ENCODE measurements at places on chromosomes 3 and 15.

DNA sequence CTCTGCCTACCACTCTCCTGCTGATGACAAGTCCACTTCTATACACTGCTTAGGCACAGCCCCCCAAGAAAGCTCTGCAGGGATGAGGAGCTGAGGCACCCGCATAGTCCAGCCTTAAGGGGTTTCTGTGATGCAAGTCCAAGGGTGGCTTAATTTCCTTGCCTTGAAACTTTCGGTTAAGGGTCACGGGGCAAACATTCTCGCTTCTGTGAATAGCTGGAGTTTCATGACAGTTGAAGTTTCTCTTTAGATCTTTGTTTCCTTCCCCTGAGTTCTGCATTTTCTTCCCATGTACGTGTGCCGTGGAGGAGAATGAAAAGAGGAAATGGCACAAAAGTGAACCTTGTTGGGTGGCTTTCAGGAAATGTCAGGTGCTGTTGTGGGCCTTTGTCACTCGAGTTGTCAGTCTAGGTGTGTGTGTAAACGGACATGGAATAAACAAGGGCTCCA is 7.0 kb downstream of the GPR160 start:
- no peak for DNase-seq

DNA sequence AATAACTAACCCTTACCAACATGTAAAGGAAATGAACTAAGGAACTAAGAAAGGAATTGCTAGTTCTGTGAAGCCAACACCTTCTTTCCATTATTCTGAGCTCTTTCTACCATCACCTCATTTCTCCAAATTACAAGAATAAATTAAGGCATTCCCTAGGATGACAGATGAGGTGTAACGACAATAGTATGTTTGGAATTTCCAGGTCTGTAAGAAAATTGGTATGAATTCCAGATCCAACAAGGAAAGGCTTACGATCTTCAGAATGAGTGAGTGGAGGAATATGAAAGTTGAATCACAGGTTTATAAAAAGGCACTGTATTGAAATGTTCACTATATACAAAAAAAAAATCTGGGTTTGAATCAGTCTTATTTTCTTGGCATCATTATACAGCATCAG is 4.5 kb upstream of the NANOGP8 start:
- DNase-seq, result no peak

GRCh38 chr15:25089577-25089976 is 134.8 kb downstream of the SNRPN start:
- no peak for DNase-seq

DNA sequence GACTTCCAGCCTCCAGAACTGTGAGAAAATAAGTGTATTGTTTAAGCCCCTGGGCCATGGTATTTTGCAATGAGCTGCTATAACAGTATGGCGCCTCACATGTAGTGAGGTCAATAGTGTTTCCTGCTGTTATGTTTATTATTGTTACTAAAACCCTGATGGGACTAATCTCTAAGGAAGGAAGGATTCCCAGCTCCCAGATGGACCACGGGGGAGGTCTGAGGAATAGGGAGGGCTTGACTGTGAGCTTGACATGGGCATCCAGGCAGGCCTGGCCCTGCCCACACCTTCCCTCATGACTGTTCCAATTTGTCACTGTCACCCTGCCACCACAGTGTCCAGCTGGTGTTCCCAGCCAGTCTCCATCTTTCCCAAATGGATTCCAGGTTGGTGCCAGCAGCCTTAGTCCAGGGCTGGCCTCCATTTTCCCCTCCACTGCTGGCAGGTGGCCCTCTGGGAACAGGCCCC is 14.5 kb upstream of the SLC41A3 start:
- no peak for DNase-seq

- no peak for DNase-seq
Observed at GRCh38 chr3:2526926-2527325, 428.3 kb downstream of the CNTN4 start.

DNA sequence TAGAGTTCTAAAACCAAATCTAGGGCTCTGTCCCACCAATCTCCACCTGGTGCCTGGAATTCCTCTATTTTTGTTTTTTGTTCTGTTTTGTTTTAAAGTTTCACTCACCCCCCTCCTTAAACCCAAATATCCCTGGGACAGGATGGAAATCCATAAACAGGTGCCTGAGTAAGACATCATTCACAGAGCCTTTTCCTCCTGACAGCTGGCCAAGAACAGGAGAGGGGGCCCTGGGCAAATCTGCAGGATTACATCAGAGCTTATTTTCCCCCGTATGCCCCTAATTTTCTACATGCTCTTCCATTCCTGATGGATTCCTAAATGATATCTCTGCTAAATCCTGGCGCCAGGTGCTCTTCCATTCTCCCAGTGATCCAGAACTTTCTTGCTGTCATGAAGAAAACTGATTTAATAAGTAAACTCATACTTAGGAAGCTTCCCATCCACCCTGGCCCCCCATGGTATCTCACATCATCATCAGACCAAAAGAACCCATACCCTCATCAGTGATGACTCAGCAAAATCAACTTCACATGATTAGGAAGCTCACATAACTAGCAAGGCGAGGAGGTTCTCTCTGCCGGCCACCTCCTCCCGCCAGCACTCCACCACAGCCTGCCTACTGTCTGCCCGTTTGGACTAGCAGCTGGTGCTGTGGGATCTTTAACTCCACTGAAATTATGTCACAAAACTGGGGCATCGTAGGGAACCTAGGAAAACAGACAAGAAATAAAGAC is 61.0 kb downstream of the LIPC start:
- DNase-seq, result no peak

DNA sequence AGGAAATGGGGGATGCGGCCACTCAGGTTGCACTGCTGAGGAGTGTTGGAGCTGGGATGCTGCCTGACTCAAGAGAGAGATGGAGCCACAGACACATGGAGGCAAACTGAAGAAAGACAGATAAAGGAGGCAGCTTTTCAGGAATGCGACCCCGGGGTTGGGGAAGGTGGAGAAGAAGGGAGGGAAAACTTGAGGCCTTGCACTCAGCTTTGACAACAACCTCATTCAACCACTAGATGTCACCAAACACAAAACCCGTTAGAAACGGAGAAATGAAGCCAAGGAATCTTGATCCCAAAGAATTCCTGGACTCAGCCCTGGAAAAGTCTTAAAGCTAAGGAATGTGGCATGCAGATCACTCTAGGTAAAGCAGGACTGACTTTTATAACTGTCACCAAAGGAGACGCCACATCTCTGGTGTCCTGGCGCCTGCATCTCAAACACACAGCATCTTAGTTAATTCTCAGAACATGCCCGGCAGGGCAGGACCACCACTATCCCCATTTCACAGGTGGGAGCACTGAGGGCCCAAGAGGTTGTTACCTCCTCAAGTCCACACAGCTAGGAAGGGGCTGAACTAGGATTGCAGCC is 59.6 kb upstream of the LMCD1 start:
- DNase-seq, result peak; percentile 30

DNA sequence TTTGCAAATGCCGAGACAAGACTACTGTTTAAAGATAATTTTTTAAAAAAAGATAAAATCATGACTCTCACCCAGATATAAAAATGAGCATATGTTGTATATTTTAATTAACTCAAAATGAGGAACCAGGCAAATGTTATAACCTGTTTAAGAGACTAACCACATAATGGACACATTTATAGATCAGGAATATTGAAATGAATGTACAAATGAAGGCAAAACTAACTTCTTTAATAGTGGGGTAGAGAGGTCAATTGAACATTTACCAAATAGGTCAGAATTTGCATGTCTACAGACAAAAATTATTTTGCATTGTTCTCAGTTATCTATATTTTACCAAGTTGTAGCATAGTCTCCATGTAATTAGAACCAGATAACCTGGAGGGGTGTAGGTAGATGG is 134.3 kb upstream of the PFN2 start:
- DNase-seq, result no peak

- DNase-seq, result no peak
Observed at GRCh38 chr3:103926936-103927335, 1439.8 kb upstream of the ALCAM start.

- no peak for DNase-seq
Observed at GRCh38 chr3:107661447-107662123, 138.8 kb downstream of the BBX start.

GRCh38 chr3:185979721-185980121 is 41.9 kb upstream of the TRA2B start:
- no peak for DNase-seq

GRCh38 chr15:40932649-40933516 is 3.7 kb downstream of the DLL4 start:
- no peak for DNase-seq

- no peak for DNase-seq
Observed at GRCh38 chr3:58349792-58350626, 17.3 kb downstream of the PXK start.

GRCh38 chr3:110821586-110821985 is 250.0 kb upstream of the NECTIN3 start:
- DNase-seq, result no peak

GRCh38 chr3:140555666-140556065 is 122.2 kb upstream of the TRIM42 start:
- DNase-seq, result no peak

- no peak for DNase-seq
Observed at GRCh38 chr3:107904536-107905066, 186.2 kb downstream of the CD47 start.

DNA sequence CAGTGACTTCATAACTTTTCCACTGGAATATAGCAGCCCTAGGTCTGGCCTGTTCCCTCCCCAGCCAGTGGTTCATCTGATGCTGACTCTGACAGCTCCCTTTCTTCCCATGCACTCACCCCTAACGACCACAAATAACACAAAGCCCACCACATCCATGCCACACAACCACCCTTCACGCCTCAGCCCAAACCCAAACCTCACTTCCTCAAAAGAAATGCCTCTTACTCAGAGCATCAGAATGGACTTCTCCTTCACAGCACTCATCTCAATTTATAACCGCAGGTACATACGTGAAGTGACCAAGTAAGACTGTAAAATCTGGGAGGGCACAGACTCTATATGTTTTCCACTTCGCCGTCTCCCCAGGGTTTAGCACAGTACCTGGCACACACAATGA is 1.1 kb downstream of the RBSN start:
- no peak for DNase-seq

DNA sequence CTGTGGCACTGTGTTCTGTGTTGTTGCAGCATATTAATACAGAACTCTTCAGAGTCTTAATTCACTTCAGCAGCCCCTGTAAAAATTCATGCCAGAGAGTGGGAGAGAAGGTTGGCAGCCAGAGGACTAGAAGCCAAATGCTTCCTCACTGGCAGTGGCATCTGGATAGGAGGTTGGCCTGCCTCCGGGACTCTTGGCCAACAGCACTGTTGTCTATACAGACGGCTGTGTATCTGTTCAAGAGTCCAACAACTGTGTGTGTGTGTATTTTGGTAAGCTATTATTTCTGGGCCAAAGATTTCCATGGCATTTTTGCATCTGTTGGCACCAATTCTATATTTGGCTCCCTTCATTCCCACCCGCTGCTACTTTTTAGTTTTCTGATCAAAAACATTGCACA is 156.0 kb upstream of the SOX2 start:
- no peak for DNase-seq

DNA sequence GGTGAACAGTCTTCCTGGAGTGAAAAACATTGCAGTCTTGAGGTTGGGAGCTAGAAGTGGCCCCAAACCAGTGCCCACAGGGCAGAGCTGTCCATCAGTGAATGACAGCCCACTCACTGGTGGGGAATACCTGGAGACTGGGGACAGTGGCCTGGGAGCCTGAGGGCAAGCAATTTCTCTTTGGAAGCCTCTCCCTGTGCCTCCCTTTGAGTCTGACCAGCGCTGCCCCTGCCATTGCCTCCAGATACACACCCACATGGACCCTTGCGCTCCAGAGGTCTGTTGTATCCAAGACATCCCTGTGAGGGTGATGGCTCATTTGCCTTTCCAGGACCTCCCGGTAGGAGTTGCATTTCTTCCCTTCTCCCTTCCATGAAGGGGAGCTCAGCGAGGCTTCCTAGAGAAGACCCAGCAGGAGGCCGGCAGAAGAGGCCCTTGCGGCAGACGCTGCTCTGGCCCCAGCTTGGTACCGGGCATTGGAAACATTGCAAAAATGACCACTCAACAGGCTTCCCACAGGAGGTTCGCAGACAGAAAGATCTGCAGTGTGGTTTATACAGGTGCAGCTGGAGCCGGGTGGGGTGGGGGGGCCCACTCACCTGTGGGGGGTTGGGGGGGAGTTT is 38.5 kb downstream of the KLF13 start:
- DNase-seq, result no peak

GRCh38 chr15:80424381-80424780 is 20.2 kb downstream of the ARNT2 start:
- DNase-seq, result no peak

- no peak for DNase-seq
Observed at GRCh38 chr3:53730576-53730975, 115.6 kb downstream of the CHDH start.

DNA sequence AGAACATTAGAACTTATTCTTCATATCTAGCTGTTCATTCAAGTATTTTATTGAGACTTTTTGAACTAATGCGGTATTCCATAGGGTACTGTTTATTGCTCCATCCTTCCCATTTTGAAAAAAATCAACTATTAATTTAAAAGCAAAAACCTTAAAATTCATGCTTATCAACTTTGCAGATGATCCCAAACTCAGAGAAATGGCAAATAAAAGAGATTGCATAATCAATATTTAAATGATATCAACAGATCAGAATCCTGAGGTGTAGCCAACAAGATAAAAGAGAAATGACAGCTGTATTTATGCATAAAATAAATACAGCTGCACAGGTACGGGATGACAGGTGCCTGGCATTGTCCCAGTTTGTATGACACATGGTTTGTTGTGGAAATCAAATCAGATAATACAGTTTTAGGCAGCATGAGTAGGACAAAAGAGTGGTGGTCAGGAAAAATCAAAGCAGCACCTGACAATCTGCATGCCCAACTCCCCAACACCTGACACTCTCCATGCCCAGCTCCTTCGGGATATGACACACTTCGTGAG is 42.4 kb upstream of the CMTM8 start:
- no peak for DNase-seq

- DNase-seq, result no peak
Observed at GRCh38 chr15:37693926-37694325, 240.5 kb upstream of the TMCO5A start.

DNA sequence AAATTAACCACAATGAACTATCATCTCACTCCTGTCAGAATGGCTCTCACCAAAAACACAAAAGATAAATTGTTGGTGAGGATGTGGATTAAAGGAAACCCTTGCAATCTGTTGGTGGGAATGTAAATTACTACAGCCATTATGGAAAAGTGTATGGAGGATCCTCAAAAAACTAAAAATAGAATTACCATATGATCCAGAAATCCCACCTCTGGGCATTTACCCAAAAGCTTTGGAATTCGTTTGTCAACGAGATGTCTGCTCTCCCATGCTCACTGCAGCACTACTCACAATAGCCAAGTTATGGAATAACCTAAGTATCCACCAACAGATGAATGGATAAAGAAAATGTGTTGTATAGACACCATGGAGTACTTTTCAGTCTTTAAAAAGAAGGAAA is 21.6 kb downstream of the FSIP1 start:
- no peak for DNase-seq

Measured in adrenal gland (tissue), 19 donors.